GM12892 (cell line): ENCODE measurements at places on chromosomes 6 and 20.

- DNase-seq, result no peak
Observed at GRCh38 chr6:141437011-141437410, 695.7 kb upstream of the GJE1 start.

DNA sequence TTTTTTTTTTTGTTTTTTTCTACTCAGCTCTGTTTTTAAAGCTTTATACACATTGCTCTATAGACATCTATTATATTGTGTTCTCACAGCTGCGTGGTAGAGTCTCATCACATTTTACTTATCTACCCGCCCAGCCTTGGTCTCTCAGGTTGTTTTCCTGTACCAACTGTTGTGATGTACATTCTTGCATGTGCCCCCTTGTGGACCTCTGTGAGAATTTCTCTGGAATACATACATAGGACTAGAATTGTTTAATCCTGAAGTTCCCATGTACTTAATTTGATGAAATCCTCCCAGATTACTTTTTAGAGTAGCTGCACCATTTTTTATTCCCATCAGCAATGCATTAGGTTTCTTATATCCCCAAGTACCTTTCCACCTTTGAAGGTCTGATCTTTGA is 40.4 kb upstream of the TINAG start:
- DNase-seq, result no peak

DNA sequence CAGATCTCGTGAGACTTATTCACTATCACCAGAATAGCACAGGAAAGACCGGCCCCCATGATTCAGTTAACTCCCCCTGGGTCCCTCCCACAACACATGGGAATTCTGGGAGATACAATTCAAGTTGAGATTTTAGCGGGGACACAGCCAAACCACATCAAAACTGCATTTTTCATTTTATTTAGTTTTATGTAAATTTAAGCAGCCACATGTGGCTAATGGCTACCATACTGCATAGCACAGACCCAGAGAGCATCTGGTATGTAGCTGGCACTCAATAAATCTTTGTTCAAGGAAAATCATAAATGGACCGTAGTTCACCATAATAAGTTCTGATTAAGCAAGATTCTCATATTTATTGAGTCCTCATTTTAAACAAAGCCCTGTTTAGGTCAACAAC is 15.3 kb downstream of the GFOD1 start:
- no peak for DNase-seq

- no peak for DNase-seq
Observed at GRCh38 chr20:835608-836045, 2.1 kb downstream of the FAM110A start.

DNA sequence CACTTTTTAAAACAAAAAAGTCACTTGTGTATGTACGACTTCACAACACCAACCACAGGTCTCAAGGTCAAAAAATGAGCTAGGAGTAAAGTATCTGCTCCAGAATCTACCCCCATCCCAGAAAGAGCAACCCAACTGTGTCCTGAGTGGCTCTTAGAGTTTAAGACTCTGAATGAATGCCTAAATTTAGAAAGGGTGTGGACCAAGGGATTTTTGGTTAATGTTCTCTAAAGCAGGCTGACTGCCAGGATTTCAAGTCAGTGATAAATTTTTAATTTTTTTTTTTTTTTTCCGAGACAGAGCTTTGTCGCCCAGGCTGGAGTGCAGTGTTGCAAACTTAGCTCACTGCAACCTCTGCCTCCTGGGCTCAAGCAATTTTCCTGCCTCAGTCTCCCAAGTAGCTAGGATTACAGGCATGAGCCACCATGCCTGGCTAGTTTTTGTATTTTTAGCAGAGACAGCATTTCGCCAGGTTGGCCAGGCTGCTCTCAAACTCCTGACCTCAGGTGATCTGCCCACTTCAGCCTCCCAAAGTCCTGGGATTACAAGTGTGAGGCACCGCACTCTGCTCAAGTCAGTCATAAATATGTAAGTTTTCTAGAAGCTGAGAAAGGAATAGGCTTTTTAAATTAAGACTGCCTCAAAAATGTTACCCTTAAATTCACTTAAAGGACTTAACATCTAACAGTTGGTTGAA is 20.2 kb downstream of the STAU1 start:
- no peak for DNase-seq

- no peak for DNase-seq
Observed at GRCh38 chr6:154614641-154615040, 104.2 kb upstream of the CNKSR3 start.
